ENCODE measurements at places on chromosomes 12 and 14.
A peak's percentile ranks its signal among the peaks of the same experiment; 100 is the strongest.

DNA sequence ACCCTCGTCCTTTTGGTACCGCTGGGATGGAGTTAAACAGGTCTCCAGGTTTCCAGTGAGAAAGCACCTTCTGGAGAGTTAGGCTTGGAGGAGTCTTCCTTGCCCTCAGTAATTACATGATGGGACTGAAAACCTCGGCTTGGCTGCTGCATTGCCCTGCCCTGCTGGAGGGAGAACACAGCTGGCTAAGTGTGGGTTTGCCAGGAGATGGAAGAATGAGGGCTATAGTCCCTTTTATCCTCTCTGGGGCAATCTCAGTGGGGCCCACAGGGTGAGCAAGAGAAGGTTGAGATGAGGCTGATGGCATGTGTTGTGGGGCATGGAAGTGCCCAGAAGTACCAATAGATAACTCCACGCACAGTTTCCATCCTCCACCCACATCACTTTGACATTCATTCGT is 23.2 kb upstream of the MEG3 start:
- no peak for DNase-seq

DNA sequence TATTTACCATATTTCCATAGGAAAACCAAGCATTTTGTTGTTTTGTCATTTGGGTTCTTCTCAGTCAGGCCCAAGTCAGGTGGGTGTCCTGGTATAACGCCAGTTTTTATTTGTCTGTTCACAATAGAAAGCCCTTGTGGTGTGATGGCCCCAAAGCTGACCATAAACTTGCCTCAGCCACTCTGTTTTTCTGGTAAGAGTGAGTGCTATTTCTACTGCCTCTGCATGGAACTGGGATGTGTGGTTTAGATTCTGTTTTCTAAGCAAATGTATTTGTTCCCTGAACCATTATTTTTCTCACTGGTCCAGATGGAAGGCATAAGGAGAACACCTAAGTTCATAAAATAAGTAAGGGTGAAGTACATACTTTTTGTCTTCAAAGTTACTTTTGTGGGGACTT is 1.8 kb upstream of the SSPN start:
- no peak for DNase-seq

- DNase-seq: no peak
Measured at GRCh38 chr14:21313512-21313911, 33.6 kb downstream of the RPGRIP1 start.

GRCh38 chr12:104751120-104751519 is 207.0 kb downstream of the SLC41A2 start:
- no peak for DNase-seq

- no peak for DNase-seq
Measured at GRCh38 chr12:127640181-127640886, 626.6 kb upstream of the TMEM132C start.

DNA sequence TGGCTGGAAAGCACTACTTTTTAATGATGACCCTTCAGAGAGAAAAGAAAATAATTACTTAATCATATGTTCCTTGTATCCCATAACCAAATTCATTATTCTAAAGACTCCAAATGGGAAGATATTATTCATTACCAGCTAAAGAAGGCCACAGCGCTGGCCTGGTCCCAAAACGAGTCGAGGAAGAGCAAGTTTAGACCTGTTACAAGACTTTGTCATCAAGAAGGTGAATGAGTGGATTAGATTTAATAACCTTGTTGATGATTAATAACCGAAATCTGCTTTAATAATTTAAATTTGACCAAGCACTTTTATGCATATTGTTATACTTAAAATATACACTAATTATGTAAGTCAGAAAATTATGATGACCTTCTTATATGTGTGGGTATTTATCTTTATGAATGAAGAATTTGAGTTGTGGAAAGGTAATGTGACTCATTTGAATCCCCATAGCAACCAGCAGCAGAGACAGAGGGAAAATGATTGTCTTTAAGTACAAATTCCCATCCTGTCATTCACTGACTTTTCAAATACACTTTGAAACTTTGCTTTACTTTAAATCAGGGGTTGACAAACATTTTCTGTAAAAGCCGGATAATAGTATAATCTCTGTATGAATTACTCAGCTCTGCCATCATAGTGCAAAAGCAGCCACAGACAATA is 200.3 kb upstream of the NPAS3 start:
- no peak for DNase-seq

GRCh38 chr12:65740873-65741600 is 83.2 kb upstream of the HMGA2 start:
- DNase-seq: peak; percentile 94

GRCh38 chr12:111597831-111598636 is 1.1 kb downstream of the ATXN2 start:
- DNase-seq: peak; percentile 76

DNA sequence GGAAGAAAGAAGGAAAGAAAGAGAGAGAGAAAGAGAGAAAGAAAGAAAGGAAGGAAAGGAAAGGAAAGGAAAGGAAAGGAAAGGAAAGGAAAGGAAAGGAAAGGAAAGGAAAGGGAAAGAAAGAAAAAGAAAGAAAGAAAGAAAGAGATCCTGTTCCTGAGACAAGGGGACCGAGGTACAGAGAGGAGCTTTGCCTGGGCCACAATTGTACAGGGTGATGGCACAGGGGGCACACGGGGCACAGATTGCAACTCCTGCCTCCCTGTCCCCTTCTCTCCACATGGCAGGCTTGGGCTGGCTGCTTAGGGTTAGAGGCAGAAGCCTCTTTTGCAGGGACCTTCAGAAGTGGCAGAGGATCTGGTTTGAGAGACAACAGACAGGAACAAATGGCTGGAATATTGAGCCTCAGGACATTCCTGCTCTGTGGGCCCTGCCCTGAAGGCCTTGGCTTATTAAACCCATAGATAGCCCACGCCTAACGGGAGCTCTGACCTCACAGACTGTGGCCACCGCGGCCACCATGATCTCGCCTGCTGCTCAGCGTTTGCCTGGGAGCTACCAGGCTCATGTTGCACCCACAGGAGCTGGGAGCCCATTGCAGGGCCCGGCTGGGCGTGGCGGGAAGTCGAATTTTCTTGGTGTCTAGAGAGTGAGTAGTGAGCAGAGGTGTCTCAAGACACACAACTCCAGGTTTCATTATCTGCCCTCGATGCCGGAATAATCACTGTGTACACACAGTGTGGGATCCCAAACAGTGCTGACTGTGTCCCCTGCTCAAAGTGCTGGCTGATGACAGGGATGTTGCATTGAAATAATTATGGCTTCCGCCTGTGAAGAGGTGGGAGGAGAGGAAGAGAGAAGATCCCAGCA is 147.9 kb upstream of the NCOR2 start:
- DNase-seq: no peak

GRCh38 chr12:98464190-98464589 is 51.2 kb upstream of the TMPO start:
- no peak for DNase-seq

- DNase-seq: no peak
Measured at GRCh38 chr12:101925935-101926334, 48.6 kb downstream of the DRAM1 start.

GRCh38 chr14:31877255-31877798 is 199.8 kb upstream of the ARHGAP5 start:
- peak; percentile 97 for DNase-seq

DNA sequence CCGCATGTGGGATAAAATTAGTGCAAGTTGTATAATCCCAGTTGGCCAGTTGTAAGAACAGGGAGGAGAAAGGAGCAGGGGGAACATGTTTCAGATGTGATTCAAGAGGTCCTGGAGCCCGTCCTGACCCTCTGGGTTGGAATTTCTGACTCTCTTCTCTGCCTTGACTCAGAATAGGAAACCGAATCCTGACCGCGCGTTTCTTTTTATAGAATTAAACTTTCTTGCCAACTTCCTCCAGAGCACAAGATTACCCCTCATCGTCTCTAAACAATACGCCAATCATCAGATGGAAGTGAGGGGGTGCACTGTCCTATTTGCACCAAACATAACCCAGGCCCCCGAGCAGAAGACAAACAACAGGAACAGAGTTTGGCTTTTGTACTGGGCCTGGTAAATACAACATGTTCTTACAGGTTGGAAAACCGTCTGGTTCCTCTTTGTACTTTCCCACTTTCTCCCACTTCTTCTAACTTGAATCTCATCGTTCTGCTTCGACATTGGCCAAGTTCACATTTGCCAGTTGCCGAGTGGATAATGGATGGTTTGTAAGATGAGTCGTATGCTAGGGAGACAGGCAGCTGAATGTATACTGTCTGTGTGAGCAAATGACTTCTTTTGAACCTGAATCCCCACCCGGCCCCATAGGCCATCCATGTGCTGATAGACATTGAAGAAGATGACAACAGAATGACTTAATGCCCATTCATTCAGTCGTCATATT is 42.6 kb upstream of the MED13L start:
- peak; percentile 98 for DNase-seq

DNA sequence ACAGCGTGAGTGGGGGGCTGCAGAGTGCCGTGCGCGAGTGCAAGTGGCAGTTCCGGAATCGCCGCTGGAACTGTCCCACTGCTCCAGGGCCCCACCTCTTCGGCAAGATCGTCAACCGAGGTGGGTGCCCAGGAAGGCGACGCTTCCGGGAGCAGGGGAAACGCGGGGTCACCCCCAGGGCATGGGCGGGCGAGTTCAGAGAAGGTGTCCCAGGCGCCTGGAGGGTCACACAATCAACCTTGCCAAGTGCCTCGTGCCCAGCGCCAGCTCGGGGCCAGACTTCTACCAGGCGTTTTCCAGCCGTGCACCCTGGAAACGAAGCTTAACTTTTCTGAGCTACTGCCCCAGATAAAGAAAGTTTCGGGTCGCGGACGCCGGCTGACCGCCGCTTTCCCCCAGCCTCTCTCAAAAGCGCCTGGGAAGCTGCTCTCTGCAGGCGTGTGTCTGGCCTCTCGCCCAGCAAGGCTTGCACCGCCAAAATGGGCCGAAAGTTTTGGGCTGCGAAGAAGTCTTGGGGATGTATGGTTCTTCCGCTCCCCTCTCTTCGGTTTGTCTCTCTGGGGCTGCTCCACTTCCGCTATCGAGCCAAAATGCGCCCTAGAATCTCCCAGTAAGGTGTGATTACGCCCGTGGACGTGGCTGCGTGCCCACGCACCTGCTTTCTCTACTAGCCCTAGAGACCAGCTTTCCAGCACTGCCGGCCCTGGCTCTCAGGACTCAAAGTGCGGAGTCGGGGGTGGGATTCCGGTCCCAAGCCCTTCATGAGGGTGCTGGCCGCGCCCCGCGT is 1.7 kb downstream of the WNT1 start:
- DNase-seq: peak; percentile 72
